ENCODE measurements at places on chromosomes 5 and 9. TPM values are rescaled to one million over a fixed set of nuclear protein-coding genes. Genes with fewer than 3 reads are reported as not detected.

The ZFP37 gene
- total RNA-seq, result 2.8 TPM

The ARL14EPL gene
- total RNA-seq, result not detected

The TTC23L gene
- total RNA-seq, result 1.6 TPM

The FAM221B gene
- not detected for total RNA-seq

The C5orf52 gene
- total RNA-seq, result not detected

The BRD3OS gene
- total RNA-seq, result 31.0 TPM
